NCI-H774 (cell line): ENCODE measurements at places on chromosomes 1 and 21.
A peak's percentile ranks its signal among the peaks of the same experiment; 100 is the strongest.

DNA sequence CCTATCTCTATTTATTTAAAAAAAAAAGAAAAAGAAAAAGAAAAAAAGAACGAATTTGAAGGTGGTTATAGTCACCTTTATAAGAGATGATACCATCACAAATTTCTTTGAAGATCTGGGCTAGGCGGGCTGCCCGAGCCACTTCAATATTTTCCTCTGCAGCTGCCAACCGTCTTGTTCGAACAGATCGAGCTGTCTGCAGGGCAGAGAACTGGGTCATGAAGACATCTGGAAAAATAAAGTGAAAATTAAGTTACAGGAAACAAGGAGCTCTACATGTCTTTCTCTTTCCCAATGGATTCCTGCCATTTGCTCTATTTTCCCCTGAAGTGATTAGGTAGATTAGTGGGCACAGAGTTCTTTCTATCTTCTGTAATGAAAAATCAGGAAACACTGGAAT lies 31.9 kb downstream of the RUSC1 start:
- no peak for DNase-seq

GRCh38 chr1:72938408-72938807 lies 656.1 kb upstream of the NEGR1 start:
- no peak for DNase-seq

DNA sequence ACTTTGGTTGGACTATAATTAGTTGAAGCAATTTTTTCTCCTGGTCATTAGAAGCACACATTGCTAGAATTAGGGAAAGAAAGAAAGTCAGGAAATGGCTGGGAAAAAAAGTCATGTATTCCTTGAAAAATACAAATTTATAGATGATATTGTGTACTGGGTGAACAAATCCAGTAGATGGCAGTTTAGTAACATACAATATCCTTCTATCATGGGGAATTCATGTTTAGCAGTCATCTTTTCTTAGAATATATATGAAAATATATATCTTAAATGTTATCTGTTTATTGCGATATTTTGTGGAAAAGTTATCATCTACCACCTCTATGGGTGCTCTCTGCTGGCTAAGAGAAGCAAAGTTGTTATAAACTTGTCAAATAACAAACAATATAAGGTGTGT lies 13.1 kb upstream of the ZRANB2 start:
- no peak for DNase-seq

DNA sequence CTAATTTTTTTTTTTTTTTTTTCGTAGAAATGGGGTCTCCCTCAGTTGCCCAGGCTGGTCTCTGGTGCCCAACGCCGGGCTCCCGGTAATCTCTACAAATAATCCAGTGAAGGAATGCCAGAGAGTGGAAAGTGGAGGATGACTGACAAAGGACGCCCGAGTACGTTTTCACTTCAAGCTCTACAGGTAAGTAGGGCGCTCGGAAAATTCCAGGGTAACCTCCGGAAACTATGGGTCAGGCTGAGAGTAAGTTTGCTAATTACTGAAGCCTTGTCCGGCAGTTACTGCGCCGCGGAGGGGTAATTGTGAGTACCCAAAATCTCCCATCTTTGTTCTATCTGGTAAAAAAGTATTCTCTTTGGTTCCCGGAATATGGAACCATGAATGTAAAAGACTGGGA lies 1.8 kb upstream of the ZNF669 start:
- no peak for DNase-seq

DNA sequence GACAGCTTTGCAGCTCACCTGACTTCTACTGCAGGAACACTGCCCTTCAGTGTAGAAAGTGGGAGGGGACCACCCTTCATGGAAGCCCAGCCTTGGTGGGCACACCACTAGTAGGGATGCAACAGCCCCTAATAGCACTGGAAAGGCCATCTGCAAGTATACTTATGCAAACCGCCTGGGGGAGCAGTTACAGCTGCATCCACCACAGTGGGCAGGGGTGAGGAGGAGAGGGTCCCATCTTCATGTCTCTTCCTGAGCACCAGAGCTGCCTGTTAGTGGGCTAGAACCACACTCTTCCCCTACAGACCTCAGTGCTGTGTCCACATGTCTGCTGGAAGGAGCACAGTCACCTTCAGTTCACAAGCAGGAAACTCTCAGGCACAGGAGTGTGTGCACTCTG lies 66.2 kb upstream of the LHX8 start:
- no peak for DNase-seq

DNA sequence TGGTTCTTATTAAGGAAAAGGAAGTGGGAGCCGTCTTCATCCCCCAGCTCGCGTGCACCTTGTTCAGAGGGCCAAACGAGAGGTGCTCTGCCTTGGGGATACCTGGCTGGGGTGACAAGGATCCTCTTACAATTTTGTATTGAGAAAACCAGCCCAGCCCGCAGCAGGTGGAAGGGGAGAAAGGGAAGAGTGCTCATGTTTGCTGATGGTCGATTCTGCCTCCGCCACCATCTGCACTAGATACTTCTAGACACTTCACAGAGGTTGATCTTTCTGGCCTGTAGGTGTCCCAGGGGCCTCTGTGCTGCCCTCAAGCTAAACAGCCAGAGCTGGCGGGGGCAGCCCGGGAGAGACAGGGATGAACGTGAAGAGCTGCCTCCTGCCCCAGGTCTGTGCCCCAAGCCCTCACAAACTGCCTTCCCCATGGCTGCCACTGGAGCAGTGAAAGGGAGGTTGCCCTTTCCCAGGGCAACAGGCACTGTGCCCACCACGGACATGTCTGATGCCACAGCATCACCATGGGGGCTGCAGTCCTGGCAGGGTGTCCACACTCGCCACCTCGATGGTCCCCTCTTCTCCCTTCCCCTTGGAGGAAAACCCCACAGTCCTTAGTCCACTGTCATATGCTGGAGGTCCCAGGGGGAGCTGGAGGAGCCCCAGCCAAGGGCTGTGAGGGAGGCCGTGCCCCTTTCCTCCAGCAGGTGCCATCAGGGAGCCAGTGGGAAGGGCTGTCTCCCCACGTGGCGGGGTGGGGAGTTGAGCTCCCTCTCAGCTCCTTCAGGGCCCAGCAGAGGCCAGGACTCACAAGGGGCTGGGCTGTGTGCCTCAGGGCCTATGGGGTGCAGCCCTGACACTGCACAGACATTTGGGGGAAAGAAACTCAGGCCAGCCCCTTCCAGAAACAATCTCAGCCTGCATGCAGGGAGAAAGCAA lies 8.1 kb downstream of the ADPRS start:
- DNase-seq: no peak

DNA sequence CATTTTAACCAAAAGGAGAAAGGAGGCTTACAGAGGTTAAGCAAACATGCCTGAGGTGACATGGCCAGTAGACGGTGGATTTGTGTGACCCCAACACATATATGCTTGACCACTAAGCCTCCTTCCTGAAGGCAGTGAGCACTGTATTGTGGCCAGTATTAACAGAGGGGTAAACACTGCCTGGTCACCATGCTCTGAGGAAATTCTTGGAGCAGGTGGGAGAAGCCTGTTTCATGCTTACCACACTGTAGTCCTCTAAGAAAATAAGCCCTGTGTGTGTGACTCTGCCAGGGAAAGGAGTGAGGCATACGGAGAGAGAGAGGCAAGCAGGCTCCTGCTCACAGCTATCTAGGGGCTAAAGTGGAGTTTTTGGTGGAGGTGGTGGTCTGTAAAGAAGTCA lies 102.7 kb downstream of the KCND3 start:
- no peak for DNase-seq

GRCh38 chr1:196372896-196373536 lies 235.2 kb downstream of the KCNT2 start:
- DNase-seq: no peak

- peak; percentile 61 for DNase-seq
Measured at GRCh38 chr1:190479516-190479915, 1.9 kb upstream of the BRINP3 start.

DNA sequence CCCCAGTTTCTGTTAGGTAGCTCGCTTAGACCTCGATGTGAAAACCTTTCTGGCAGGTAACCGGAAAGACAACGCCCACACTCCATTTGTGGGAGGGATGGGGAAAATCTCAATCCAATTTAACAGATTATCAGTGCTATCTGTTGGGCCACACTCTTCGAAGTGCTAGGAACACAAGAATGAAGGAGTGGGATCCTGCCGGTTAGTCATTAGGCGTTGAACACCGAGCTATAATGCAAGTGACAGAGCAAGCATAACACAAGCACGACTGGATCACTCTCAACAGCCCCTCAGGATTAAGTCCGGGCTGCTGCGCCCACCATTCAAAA lies 531 bp downstream of the SNIP1 start:
- no peak for DNase-seq

- no peak for DNase-seq
Measured at GRCh38 chr1:210362526-210362925, 33.8 kb downstream of the HHAT start.

DNA sequence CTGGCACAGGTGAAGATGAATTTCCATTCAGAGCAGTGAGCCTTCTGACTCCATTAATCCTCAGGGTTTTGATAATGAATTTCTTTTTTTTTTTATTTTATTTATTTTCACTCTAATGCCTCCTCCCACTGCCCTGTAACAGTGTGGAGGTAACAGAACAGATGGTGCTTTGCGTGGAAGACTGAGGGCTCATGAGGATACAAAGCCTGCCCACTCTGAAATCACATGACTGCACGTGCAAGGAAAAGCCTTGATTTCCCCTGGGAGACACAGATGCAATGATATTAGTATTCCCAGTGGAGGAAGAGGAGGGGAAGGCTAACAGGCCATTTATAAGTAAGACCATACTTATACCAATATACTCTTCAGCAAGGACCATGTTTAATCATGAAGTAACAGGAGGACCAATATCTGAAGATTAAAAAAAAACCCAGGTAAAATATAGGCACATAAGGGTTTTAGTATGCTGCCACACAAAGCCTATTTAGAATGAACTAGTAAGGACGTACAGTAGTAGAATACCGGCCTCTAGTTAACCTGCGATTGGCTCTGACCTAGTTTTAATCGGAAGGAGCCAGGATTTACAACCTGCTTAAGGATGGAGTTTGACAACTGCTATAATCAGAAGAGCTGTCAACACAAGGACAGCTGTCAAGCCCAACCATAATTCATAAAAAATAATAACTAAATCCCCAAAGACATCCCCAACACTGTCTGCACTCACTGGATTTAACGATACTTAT lies 69.6 kb downstream of the LHX4 start:
- no peak for DNase-seq

GRCh38 chr1:51048670-51049069 lies 53.4 kb upstream of the C1orf185 start:
- DNase-seq: no peak

DNA sequence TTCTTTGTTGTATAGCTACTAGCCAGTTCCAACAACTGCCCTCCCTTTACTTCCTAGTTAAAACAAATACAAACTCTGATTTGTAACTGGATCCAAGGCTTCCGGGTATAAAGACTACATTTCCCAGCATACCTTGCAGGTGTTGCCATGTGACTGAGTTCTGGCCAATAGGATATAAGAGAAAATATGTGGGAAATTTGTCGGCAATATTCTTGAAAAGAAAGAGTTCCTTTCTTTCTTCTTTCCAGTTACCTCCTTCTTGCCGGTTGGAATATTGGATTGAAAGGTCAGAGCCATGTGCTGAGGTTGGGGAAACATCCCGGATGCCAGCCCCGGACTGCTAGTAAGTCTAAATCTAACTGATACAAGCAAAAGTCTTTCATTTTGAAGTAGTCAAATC lies 23.0 kb upstream of the ZBTB40 start:
- no peak for DNase-seq

DNA sequence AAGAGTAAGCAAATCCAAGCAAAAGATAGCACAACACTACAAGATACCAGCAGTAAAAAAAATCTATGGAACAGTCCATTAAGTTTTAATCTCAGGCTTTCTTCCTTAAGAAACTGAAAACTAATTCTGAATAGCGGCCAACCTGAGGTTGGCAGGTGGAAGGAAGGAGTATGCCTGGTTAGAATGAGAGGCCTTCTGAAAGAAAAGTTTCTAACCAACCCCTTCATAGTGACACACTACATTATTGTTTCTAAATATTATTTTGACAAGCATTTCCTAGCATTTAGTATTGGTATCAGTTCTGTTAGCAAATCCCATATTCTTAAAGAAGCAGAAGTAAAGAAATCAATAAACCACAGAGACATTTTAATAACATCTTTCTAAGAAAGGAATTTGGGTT lies 205.7 kb upstream of the PTBP2 start:
- DNase-seq: no peak

DNA sequence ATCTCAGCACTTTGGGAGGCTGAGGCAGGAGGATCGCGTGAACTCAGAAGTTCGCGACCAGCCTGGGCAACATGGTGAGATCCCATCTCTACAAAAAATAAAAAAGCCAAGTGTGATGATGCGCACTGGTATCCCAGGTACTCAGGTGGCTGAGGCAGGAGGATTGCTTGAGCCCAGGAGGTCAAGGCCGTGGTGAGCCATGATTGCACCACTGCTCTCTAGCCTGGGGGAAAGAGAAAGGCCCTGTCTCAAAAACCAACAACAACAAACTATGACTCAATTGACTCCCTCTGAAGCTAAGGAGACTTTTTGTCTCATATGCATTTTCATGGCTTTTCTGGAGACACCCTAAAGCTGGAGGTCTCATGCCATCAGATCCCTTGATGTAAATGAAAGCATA lies 118.8 kb downstream of the CCDC185 start:
- DNase-seq: no peak

GRCh38 chr1:5992026-5992813 lies at the start of gene NPHP4:
Gene NPHP4 (minus strand): TSS chr1:5992425. CDS start chr1:5986289, 6,136 bp downstream.
- peak; percentile 92 for DNase-seq

DNA sequence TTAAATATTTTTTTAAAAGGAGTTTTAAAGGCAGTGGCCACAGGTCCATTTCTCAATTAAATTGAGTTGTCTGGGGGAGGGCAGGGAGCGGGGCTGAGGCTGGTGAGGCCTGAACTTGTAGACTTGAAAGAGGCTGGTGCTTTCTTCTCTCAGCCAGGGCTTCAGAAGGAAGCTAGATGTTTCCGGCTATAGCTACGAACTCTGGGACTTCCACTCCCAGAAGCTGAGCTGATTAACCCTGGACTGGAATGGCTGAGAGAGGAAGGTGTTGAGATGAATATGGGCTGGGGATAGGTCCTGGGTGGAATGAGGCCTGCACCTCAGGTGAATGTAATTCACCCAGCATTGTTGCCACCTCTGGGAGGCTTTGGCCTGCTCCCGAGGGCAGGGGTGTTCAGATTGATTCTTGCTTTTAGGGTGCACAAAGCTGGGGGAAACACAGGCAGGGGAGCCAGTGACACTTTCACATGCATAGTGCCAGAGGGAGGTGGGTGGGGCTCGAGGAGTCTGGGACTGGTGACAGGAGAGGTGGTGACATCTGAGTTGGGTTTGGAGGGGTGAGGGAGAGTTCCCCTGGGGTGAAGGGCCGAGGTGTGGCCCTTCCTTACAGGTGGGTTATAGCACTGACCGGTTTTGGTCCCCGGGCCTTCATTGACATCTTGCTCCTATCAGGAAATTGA lies 18.2 kb downstream of the LDLRAP1 start:
- DNase-seq: no peak

- DNase-seq: no peak
Measured at GRCh38 chr1:36123356-36123755, 1.7 kb downstream of the COL8A2 start.
